ENCODE measurements at places on chromosomes 7 and 10. TPM values are rescaled to one million over a fixed set of nuclear protein-coding genes. Genes with fewer than 3 reads are reported as not detected.

DNA sequence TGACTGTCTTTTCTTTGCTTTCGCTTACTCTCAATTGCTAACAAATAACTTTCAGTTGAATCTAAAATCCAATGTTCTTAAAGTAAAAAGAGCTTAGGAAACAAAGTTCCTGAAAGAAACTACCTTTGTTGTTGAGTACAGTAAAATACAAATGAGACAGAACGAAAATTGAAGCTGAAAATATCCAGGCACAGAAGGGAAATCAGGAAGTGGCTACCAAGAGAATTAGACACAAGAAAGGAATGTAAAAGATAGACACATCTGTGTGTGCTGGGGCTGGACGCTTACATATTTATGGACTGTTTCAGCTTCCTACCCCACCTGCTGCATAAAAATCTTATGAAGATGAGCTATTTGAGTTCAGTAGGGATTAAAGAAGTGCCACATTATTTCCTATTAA lies 161.7 kb upstream of the PLXDC2 start:
- no peak for DNase-seq

LGI1 gene
- total RNA-seq, result 8.5 TPM

ICA1 gene
- total RNA-seq, result 20.1 TPM

GIMAP7 gene
- total RNA-seq, result 25.7 TPM

OPN1SW gene
- not detected for total RNA-seq

GRCh38 chr10:80526742-80527141 lies 11.0 kb upstream of the SH2D4B start:
- DNase-seq, result no peak

DNA sequence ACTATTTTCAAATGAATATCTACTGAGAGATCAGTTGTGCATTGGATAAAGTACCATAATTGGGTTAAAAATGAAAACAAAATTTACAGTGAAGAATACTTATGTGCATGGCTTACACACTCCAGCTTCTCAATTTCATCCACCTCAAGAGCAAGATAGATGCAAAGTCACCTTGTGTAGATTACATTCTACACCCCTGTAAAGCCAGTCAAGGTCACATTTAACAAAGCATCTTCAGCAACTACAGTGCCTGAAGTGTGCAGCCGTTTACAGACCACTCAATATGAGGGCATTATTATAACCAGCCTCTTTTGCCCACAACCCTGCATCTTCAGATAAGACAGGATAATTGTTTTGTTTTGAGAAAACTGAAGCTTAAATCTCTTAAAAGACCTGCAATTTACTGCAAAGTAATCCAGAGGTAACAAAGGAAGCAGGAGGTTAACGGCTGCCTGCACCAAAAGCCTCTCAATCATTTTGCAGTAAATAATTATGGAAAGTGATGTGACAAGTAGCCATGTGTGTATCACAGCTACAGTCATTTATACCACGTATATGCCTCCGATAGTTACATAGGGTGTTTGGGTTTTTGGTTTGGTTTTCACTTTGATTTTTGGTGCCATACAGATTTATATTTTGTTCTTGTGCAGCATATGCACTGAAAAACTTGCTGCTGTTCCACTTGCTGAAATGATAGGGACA lies 4.9 kb downstream of the PURB start:
- DNase-seq, result no peak

GRCh38 chr10:511101-511848 lies 178.2 kb downstream of the DIP2C start:
- DNase-seq, result peak; percentile 90

- DNase-seq, result no peak
Observed at GRCh38 chr7:108347616-108348015, 108.6 kb downstream of the NRCAM start.

GRCh38 chr7:82998436-82998835 lies 164.2 kb downstream of the PCLO start:
- no peak for DNase-seq

ADAM22 gene
- total RNA-seq, result 3.6 TPM

DNA sequence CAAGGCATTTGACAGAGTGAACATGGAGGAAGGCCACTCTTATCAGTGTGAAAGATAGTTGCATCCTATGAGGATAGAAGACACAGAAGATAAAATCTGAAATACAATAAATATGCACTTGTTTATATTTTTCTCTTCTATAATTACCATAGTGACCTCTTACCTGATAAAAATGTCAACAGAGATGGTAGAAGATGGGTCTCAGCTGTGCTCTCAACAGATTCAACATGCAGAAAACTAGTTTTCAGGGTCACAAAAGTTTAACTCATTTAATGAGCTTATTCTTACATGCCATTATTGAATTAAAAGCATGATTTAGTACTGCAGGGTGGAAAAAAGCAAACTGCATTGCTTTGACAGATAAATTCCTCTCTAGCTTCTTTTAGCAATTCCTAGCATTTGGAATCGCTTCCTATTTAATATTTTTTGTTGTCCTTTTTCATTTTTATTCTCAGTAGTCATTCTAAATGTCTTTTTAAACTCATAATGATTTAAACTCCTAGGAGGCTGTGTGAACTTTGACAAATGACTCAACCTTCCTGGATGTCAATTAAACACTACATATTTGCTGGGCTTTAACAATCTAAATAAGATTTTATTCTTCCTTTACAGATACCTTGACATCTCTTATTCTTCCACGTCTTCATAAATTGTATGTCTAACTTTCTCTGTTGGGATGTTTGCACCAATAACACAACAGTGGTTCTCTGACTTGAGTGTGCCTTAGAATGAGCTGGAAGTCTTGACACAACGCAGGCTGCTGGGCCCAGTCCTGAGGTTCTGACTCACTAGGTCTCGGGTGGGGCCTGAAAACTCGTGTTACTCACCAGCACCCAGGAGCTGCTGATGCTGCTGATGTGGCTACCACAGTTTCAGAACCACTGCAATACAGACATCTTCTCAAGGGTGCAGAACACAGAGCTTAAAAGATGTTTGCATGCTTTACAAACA lies 565.5 kb upstream of the IGFBP3 start:
- DNase-seq, result peak; percentile 16

- DNase-seq, result no peak
Observed at GRCh38 chr7:92723205-92723604, 113.2 kb downstream of the CDK6 start.

DNA sequence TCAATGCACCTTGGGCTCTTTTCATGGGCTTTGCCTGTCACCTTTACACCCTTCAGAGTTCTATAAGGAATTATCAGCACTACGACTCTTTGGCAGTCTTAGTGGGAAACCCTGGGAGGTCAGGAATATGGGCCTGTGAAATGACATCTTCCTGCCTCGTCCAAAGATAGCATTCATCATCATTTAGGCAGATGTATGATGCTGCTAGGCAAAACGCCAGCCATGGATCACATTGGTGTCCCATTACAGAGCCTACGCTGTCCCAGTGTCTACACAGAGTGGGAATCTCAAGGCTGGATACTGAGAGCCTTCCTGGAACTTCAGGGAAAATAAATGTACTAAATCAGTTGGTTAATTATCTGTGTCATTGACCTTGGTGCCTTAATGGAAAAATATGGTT lies 259.4 kb upstream of the CELF2 start:
- no peak for DNase-seq

DNA sequence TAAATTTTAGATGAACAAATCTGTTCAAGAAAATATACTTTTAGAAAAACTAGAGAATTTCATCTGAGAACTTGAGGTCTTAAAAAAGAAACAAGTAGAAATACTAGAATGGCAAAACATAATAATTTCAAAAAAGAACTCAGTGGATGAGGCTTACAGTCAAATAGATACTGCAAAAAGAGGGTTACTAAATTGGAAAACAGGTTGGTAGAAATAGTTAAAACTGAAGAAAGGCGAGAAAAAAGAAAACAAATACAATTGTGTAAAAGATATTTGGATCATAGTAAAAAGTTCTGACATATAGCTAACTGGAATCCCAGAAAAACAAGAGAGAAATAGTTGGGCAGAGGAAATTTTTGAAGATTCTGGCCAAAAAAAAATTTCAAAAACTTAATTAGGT lies 117.6 kb downstream of the HGF start:
- DNase-seq, result no peak

DNA sequence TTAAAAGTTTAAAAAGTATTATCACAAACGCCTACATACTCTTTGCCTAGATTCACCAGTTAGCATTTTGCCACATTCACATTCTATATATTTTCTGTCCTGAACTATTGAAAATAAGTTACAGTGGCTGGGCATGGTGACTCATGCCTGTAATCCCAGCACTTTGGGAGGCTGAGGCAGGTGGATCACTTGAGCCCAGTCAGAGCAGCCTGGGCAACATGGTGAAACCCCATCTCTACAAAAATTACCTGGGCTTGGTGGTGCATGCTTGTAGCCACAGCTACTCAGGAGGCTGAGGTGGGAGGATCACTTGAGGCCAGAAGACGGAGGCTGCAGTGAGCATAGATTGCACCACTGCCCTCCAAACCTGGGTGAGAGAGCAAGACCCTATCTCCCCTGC lies 5.3 kb downstream of the ARPC1A start:
- DNase-seq, result no peak

- DNase-seq, result no peak
Observed at GRCh38 chr10:34137201-34137600, 677.9 kb downstream of the PARD3 start.

DNA sequence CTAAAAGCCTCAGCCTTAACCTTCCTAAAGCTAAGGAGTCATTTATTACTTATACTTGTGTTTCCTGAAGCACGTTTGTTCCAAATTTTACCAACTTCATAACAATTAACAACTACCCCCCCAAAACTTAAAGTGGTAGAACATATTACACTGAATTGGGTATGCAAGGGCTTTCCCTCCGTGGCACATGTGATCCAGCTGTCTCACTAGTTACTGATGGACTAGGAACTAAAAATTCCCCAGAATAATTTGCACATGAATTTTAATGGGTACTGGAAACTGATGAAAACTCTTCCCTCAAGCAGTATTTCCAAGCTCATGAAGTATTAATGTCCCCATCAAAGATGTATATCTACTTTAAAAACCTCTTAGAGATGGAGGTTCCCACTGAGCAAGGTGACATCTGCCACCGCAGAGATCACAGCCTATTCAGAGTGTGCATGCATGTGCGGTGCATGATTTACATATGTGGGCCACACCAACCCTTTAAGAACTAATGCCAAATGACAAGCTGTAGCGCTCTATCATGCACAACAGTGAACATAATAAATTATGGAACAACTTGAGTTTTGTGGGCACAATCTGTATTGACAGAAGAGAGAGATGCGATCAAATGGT lies 139.9 kb upstream of the ADCY1 start:
- no peak for DNase-seq

CDK1 gene
- 0.66 TPM for total RNA-seq

Measured in tibial nerve (tissue), 4 donors.